CD4-positive, alpha-beta T cell treated with Interleukin-6 for 4 hours (primary cell): ENCODE measurements at places on chromosomes 7 and 10.

DNA sequence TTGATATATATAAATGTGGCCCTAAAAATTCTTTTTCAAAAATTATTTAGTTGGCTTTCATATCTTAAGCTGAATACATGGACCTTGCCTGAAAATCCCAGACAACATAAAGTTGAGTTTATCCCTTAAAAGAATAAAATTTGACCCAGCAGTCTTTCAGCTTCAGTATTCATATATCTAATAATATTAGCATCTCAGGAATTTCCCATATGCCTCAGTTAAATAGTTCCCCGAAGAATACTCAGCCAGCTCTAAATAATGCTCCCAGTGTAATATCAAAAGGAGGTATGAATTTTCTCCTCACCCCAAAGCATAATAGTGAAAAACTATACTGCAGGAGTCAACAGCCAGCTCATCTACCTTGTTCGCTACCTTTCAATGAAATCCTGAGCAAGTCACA lies 145.9 kb downstream of the CTNNA3 start:
- no peak for DNase-seq

GRCh38 chr7:120114626-120115025 lies 158.3 kb upstream of the KCND2 start:
- DNase-seq = no peak

DNA sequence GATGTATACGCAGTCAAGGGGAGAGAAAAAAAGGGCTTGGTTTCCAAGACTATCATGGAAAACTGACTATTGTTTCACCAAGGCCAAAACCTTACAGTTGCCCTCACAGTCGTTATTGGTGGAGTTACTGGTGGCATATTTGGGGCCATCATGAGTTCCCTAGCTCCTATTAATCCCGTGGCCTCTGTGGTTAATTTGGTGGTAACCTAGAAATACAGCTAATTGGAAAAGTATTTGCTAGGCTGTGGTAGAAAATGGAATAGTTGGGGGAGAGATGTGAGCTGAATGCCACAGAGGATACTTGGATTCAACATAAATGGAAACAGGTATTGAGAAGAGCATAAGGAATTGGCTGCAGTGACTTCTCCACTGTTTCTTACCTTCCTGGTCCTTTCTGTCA lies 450.7 kb downstream of the KCNMA1 start:
- DNase-seq = no peak

- no peak for DNase-seq
These were observed 34.8 kb downstream of the PNLIPRP2 start for GRCh38 chr10:116655568-116655967.

DNA sequence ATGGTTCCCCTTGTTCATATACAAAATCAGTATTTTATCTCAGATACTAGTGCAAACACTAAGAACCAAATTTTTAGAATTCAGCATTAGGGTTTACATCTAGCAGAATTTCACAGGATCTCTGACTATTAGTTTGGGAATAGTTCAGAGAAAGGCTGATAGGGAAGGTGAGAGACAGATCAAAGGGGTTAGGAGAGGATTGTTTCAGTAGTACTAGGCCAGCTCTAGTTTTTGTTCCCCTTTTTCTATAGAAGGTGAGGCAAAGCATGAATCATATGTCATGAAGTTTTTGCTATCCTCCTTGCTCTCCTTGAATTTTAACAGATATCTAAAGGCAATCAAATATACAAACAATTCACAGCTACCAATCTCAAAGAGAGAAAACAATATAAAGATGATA lies 26.1 kb upstream of the CTNNA3 start:
- no peak for DNase-seq

GRCh38 chr10:91444211-91445182 lies 34.4 kb downstream of the HECTD2 start:
- no peak for DNase-seq

GRCh38 chr7:3229904-3230470 lies 71.1 kb upstream of the SDK1 start:
- DNase-seq = no peak

DNA sequence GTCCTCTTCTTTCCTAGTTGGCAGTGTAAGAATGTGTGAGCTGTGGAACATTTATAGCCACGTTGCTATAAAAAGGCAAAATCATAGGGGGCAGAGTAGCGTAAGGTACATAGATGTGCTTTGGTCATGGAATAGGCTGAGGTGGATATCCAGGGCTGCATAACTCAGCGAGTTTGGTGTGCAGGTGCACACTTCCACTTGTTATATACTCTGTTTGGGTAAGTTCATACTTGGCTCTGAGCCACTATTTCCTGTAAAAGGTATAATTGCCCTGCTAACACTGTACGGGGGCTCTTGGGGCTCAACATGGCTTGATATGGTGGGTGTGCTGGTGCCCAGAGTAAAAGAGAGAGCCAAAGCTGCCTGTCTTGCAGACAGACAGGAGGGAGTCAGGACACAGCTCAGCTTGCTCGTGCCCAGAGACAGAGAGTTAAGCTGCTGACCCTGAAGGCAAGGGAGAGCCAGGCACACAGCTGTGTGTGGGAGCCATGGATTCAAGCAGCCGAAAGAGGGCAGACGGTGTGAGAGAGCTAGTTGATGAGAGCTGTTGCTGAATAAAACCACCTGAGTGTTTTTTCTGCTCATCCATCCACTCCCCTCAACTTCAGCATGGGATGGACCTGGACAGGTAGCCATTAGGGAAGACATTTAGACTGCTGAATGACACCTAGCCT lies 126.7 kb downstream of the DKK1 start:
- no peak for DNase-seq

DNA sequence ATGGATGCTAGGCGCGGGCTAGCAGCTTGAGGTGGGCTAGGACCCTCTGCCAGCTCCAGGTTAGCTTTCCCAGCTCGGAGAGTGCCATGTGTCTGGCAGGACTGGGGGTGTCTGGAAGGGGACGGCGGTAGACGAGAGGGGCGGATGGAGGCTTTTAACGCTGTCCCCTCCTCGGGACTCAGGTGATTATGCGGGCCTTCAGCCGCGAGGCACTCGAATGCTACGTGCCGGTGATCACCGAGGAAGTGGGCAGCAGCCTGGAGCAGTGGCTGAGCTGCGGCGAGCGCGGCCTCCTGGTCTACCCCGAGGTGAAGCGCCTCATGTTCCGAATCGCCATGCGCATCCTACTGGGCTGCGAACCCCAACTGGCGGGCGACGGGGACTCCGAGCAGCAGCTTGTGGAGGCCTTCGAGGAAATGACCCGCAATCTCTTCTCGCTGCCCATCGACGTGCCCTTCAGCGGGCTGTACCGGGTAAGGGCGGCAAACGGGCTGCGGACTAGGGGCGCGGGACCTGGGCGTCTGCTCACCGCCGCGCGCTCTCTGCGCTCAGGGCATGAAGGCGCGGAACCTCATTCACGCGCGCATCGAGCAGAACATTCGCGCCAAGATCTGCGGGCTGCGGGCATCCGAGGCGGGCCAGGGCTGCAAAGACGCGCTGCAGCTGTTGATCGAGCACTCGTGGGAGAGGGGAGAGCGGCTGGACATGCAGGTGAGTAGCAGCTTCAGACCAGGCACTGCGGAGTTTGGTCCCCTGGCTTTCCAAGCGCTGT lies 1.1 kb downstream of the CYP26A1 start:
- no peak for DNase-seq

- no peak for DNase-seq
These were observed 63.0 kb downstream of the VAX1 start for GRCh38 chr10:117075064-117075463.

GRCh38 chr7:121078701-121079227 lies 90.3 kb downstream of the CPED1 start:
- DNase-seq = no peak

DNA sequence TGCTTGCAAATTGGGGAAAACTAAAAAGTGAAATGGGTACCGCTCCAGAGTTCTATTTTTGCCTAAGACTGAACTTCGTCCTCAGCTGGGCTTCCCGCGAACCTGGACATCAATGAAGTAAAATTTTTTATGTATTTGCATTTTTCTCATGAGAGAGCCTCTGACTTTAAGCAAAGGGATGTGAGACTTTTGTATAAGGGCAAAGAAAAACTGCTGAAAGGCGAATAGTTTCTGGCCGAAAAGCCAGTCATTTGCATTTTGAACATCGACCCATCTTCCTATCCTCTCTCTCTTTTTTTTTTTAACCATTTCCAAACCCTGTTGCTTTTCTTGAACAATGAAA lies 573 bp downstream of the PMPCB start:
- DNase-seq = no peak

GRCh38 chr7:8629504-8629903 lies 196.1 kb downstream of the NXPH1 start:
- no peak for DNase-seq

DNA sequence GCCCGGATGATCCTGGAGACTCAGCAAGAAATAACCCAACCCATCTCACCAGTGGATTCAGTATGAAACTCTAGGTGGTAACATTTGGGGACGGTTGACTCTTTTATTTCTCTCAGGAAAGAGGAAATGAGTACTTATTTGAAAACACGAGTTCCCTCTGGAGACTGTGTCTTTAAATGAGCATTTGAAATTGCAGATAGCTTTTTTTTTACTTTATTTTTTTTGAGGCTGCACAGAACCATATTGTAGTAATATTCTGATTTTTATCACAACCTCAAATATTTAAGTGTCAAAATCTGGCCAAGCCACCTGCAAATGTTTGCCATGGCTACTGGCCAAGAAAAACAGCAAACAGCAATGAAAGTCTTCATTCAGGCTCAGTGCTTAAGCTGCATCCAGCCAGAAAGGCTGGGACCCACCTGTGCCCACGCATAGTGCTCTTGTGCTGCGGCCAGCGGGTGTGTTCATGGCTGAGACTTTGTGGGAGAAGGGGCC lies 160.8 kb downstream of the CREB5 start:
- DNase-seq = no peak

- DNase-seq = no peak
These were observed 160.6 kb downstream of the LCOR start for GRCh38 chr10:96992721-96993120.

GRCh38 chr7:55593515-55594318 lies 21.4 kb upstream of the VOPP1 start:
- peak; percentile 84 for DNase-seq

GRCh38 chr7:14606101-14606500 lies 296.4 kb downstream of the DGKB start:
- no peak for DNase-seq

GRCh38 chr7:115662120-115662519 lies 368.4 kb downstream of the TFEC start:
- no peak for DNase-seq

- no peak for DNase-seq
These were observed 47.6 kb downstream of the BMS1 start for GRCh38 chr10:42830237-42830636.

DNA sequence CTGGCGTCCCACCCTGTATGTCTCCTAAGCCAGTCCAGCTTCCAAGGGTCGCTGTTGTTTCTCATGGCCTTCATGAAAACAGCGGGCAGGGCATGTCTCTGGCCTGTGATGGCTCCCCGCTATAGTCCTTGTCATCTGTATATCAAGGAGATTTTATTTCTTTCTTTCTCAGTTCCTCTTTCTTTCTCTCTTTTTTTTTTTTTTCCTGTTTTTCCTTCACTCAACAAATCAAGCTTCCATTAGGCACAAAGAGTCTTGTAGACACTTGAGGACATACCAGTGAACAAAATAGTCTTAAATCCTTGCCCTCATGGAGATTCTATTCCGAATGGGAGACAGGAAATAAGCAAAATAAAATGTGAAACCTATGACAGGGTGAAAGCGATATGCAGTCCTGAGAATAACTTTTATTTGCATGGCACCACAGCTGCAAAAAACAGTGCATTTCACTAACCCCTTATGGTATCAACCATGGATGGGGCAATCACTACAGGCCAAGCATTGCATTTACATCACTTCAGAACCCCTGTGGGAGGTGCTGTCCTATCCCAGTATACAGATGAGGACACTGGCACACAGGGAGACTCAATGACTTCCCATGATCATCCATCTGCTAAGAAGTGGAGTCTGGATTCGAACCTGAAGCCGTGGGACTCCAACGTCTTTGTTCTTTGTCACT lies 50.7 kb downstream of the SYPL1 start:
- DNase-seq = no peak

- peak; percentile 66 for DNase-seq
These were observed 2.4 kb downstream of the GATA3 start for GRCh38 chr10:8056871-8057331.

- no peak for DNase-seq
These were observed 89.4 kb upstream of the MTPN start for GRCh38 chr7:136066304-136067143.
